ENCODE measurements at places on chromosomes 7 and 10.

GRCh38 chr10:31153692-31154091, 122.0 kb upstream of the ZNF438 start:
- DNase-seq = no peak

DNA sequence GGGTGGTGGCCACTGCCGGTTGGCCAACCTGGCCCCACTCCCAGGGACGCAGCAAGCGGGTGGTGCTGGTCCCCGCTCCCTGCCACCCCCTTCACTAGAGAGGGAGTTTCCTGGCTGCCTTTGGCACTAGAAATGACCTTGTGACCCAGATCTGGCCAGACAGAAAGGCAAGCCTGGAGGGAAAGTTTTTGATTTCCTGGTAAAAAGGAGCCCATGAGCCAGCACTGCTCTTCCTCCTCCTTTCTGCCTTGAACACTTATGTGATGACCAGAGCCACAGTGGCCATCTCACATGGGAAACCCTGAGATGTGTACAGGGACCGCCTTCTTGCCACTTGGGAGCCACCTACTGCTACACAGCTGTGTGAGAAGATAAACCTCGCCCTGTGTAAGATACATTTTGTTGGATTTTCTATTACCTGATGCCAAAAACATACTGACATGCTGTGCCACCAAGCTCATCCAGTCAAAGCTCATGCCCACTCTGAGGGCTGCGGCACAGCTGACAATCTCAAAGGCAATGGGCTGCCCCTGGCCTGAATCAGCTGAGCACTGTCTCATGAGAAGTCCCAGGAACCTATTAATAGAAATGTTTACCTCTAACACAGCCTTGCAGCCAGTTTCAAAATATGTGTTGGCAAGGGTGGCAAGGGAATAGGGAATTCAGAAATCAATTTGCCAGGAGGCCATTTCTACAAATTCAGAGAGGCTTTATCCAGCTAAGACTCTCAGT, 94.0 kb downstream of the CYTH3 start:
- DNase-seq = no peak

GRCh38 chr7:128263420-128263819, 22.3 kb downstream of the LEP start:
- no peak for DNase-seq

- no peak for DNase-seq
Measured at GRCh38 chr7:21101541-21101940, 314.9 kb upstream of the SP8 start.

DNA sequence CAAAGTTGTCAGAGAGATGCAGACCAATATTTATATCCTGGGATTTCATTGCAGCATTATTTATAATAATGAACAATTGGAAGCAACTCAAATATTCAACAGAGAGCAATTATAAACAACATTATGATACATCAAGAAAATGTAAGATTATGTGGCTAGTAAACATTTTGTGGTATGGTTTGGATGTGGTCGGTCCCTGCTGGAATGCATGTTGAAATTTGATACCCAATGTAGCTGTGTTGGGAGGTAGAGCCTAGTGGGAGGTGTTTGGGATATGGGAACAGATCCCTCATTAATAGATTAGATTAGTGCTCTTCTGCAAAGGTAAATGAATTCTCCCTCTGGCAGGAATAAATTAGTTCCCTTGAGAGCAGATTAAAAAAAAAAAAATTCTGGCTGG, 350.9 kb downstream of the ANKRD30A start:
- DNase-seq = no peak

DNA sequence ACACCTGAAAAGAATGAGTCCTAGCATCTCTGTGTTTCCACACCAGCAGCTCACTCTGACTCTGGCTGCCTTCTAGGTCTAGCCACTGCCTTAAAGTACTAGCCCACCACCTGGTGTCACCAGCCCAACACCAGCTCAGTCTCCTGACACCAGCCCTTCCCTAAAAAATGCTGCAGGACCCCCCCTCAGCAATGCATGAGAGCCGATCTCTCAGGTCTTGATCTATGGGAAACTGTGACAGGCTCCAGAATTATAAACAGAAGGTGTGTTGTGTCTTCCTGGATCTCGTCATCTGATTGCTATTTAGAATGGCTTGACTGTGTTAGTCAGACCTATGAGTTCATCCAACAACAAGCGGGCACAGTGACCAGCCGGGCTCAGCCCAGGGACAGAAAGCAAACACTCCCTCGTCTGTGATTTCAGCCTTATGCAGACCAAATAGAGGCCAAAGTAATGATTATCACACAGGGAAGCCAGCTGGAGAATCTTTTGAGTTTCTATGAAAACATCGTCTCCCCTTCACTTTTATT, 66.6 kb downstream of the CUBN start:
- no peak for DNase-seq

DNA sequence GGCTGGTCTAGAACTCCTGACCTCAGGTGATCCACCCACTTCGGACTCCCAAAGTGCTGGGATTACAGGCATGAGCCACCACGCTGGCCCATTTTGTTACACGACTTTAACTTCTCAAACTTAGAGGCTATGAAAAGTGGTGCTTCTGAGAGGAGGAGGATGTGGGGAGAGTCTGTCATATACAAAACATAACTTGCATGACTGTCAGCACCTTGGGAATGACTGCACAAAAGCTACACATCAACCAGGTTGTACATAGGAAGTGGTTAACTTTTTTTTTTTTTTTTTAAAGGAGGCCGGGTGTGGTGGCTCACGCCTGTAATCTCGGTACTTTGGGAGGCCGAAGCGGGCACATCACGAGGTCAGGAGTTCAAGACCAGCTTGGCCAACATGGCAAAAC, 43.4 kb upstream of the GSDME start:
- no peak for DNase-seq
